ENCODE measurements at places on chromosomes 7 and 10.

GRCh38 chr10:97356318-97356914 lies 21.9 kb upstream of the FRAT2 start:
- DNase-seq = no peak

GRCh38 chr7:20276705-20277472 lies 53.8 kb upstream of the ITGB8 start:
- no peak for DNase-seq

DNA sequence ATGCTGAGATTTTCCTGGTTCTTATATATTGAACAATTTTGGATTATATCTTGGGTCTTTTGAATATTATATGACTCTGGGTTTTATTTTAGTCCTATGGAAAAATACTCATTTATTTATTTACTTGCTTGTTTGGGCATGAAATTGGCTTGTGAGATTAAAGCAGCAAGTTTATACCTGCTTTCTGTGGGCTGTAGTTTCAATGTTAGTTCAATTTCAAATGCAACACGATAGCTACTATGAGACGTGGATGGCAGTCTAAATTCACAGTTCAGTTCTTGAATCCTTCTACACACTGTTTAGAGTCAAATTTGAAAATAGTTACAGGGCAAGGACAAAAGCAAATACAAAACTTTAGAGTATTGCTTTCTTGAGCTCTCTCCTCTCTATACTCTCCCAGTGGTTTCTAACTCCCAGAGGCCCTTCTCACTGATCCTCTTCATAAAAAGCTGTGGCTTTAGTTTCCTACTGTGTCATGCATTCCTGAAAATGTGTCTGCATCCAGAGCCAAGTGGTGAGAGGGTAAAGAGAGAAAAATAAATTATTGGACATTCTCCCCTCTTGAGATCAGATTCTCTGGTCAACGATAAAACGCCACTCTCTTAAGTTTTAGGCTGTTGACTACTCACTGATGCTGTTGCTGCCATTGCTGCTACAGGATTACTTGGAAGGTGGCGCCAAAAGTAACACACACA lies 34.4 kb downstream of the POLR1F start:
- peak; percentile 9 for DNase-seq

- DNase-seq = no peak
Measured at GRCh38 chr7:27860800-27861199, 120.8 kb downstream of the TAX1BP1 start.

GRCh38 chr10:1157615-1157933 lies 101.4 kb downstream of the WDR37 start:
- DNase-seq = no peak

DNA sequence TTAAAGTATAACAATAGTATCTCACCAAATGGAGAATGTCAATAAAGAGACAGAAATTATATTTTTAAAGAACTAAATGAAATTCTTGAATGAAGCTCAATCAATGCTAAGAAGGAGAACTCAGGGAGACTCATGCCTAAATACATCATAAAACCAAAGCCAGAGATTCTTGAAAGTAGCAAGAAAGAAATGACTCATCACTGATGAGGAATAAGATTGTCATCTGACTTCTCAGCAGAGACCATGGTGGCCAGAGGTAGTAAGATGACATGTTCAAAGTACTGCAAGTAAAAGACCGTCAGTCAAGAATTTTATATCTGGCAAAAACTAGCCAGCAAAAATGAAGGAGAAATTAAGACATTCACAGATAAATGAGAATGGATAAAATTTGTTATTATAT lies 399.0 kb downstream of the GRID1 start:
- peak; percentile 2 for DNase-seq

DNA sequence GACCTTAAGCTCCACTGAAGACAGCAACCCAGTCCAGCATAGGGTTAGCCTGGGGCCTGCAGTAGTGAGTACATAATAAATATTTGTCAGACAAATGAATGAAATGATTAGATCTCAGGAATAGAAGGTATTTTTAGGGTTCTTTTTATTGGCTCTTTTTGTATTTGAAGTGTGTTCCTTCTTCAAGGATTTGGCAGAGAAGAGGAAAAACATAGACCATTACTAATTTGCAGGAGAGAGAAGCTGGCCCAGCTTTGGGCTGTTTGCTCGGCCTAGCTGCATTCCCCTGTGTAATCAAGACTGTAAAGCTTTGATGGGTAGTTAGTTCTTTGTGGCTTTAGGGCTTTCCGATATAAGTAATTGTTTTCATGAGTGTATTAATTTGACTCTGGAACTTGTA lies 64.2 kb downstream of the CNNM2 start:
- DNase-seq = no peak

DNA sequence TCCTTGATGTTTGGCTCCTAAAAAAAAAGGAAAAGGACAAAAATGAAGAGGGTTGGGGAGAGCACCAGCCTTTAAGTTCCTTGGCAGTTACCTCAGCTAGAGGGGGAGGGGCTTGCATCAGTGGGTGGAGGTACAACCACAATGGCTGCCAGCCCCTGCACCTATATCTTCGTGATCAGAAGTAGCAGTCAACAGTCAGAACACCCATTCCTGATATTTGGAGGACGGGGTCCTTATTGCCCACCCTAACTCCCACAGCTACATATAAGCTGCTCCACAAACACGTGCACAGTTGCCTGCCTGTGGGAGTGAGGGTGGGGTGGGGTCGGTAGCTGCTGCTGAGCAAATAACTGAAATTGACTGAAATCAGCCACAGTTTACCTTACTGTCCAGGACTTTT lies 26.2 kb downstream of the C1GALT1 start:
- DNase-seq = no peak

DNA sequence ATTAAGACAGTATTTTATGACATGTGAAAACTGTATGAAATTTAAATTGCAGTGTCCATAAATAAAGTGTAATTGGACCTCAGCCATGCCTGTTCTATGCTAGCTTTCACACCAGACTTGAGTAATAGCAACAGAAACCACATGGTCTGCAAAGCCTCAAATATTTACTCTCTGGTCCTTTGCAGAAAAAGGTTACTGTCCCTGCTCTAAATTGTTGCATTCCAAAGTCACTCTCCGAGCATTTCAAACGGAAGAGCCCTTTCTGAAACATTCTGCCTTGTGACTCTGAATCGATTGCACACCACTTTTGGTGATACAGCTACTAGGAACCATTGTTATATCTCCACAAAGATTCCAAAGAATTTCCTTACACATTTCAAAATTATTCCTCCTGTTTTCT lies 81.0 kb upstream of the STK17A start:
- DNase-seq = no peak

GRCh38 chr10:11713186-11713743 lies 28.9 kb upstream of the ECHDC3 start:
- DNase-seq = peak; percentile 69

DNA sequence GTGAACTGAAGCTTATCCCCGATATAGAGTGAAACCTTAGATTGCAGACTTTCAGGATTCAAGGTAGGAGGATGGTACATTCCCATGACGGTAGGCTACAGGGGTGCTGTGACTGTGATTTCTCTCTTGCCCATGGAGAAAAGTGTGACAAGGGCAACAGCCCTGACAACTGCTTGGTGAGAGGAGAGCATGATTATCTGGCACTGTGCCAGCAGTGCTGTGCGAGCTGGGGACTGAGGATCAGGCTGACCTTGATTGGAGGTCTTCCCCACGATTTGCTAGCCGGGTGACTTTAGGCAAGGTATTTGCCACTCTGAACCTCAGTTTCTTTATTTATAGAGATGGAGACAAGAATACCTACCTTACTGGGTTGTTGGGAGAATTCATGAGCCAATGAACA lies 229.5 kb downstream of the PTEN start:
- DNase-seq = no peak

DNA sequence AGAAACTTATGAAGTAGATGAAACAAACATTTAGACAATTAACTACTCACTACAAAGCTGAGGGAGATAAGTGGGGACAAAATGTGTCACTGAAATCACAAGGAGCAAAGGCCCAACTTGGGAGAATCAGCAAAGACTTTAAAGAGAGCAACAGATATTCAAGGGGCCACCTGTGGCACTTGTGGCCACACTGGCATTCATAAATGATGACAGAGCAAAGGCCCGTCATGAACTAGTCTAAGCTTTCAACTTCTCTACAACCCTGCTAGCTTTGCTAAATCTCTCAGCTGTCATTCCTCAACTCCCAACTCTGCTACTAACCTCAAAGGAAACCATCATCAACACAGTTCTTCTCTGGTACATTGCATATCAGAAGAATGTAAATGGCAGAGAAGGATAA lies 178.4 kb downstream of the CPEB3 start:
- DNase-seq = no peak

- peak; percentile 88 for DNase-seq
Measured at GRCh38 chr7:137880432-137880831, 33.7 kb upstream of the DGKI start.

- no peak for DNase-seq
Measured at GRCh38 chr10:22824520-22824919, 103.3 kb upstream of the ARMC3 start.

DNA sequence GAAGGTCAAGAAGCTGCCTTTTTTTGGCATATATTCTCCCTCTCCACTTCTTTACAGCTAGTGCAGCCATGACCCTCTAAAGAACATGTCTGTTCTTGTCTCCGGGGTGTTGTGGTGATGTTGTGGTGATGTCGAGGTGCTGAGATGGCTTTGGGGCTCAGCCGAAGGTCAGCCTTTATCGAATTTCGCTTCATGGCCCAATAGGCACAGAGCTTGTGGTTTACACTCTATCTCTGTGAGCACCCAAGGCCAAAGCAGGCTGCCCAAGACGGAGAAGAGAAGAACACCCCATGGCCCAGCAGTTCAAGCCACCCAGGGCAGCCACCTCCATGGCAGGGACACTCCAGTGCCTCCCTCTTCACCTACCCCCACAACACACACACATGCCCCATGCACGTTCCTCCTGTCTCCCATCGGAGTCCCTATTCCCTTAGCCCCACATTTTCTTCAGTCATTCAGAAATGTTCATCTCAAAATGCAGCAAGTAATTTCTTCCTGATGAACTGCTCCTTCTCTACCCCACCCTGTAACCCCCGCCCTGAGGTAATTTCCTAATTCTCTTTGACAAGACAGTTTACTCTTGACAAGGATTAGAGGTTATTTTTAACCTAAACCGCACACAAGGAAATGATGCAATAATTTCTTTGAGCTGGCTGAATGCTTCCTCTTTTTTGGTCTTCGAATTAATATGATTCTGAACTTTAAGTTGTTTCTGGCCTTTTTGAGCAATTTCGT lies 18.6 kb upstream of the ADRB1 start:
- no peak for DNase-seq

DNA sequence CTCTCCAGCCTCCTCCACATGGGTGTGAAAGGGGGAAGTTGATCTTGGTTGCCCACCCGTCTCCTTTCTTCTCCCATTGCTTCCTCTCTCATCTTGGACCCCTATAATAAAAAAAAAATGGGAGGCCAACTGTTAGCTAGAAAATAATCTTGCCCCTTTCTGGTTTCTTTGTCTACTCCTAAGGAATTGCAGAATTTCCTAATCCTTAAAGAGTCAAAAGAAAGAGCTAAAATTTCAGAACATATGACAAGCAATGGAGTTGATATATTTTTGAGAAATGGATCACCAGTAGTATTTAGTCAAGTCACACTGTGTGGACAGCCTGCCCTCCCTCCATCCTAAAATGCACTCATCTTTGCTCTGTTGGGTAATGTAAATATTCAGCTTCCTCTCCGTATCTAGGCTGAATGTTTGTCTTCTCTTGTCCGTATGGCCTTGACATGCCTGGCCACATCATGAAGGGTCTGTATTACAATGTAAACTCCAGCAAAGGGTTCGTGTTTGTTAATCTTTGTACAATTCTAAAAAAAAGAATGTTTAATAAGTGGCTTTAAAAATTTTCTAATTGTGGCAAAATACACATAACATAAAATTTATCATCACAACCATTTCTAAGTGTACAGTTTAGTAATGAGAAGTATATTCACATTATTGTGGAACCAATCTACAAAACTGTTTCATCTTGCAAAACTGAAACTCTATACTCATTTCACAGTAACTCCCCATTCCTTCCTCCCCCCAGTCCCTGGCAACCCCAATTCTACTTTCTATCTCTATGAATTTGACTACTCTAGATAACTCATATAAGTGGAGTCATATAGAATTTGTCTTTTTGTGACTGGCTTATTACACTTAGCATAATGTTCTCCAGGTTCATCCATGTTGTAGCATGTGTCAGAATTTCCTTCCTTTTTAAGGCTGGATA lies 71.5 kb downstream of the ZNF92 start:
- DNase-seq = no peak

DNA sequence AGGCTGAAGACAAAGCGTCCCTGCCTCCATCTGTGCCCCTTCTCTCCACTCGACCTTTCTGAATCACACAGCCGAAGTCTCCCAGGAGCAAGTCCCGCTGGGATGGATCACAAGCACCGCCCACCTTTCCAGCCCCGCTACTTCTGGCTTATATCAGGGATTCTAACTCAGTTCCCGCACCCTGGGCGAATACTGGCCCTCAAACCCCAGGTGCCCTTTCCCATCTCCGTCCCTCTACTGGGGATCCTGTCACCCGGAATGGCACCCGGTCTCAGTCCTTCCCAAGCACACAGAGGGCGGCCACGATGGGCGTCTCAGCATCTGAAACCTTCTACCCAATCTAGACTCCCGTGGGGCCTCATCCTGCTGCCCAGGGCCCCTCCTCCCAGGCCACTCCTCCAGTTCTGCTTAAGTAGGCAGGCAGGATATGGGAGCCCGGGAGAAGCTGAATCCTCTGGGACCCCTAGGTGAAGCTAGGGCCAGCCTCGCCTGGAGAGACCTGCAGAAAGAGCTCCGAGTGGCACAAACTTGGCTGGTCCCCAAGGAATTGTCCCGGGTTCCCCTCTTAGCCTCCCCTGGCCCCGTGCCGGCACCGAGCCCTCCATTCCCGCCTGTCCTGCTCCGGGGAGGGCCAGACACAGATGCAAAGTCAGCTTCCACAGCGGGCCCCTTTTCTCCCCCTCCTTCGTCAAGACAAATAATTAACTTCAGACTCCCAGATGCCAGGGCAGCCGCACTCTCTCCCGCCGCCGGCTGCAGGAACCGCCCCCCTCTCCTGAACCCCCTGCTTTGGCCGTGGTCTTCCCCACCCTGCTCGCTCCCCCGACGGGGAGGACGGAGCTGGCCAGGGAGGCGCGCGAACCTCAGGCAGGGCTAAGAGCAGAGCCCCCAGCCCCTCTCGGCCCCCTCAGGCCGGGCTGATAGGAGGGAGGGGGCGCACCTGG lies 612 bp downstream of the KCP start:
- no peak for DNase-seq

DNA sequence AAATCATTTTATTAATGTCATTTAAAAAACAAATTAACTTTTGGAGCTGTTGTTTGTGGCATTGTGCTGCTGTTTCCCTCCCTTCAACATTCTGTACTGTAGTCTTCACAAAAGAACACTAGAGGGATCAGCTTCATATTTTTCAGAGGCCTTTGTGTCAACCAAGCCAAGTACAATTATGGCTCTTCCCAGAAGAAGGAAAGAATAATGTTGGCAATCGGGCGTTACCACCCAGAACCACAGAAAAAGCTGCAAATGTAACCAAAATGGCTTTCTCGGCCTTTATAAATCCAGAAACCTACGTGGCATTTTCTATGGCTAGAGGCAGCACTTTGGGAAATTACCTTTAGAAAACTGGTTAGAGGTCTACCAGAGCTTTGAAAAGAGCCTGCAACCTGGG lies 98.8 kb upstream of the COL1A2 start:
- peak; percentile 30 for DNase-seq
